ENCODE measurements at places on chromosomes 4 and X. TPM values are rescaled to one million over a fixed set of nuclear protein-coding genes. Genes with fewer than 3 reads are reported as not detected.

GRCh38 chr4:58541926-58542325 lies 1431.7 kb upstream of the IGFBP7 start:
- no peak for DNase-seq

DNA sequence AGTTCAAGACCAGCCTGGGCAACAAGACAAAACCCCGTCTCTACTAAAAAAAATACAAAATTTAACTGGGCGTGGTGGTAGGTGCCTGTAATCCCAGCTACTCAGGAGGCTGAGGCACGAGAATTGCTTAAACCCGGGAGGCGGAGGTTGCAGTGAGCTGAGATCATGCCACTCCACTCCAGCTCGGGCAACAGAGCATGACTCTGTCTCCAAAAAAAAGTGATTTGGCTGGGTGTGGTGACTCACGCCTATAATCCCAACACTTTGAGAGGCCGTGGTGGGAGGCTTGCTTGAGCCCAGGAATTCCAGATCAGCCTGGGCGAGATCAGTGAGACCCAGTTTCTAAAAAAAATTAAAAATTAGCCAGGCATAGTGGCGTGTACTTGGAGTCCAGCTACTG lies 4.1 kb downstream of the OPHN1 start:
- DNase-seq, result no peak

COL4A6 gene
- polyA plus RNA-seq, result 2.9 TPM

- DNase-seq, result no peak
These were observed 612 bp downstream of the CPLX1 start for GRCh38 chr4:825063-825970.

- no peak for DNase-seq
These were observed 563.9 kb downstream of the GRXCR1 start for GRCh38 chr4:43456383-43456782.

GRCh38 chrX:131801911-131802310 lies 221.2 kb upstream of the STK26 start:
- DNase-seq, result no peak

VEGFD gene
- polyA plus RNA-seq, result 0.51 TPM

DNA sequence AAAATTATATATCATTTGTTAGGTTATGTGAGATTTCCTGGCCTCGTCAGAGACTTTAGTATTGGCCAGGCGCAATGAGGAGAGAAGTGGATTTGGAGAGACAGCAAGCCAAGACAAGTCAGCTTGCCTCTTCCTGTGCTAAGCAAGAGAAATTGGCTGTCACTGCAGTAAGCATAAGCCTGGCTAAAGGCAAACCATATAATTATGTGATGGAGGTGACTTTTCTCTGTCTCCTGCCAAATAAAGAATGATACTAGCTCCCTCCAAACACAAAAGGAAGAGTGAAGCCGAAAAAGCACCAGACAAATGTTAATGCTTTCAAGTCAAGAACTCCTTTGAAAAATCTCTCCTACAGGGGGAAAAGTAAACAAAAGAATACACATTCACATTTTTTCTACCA lies 2246.0 kb downstream of the ARAP2 start:
- no peak for DNase-seq

- no peak for DNase-seq
These were observed 16.3 kb downstream of the SULT1B1 start for GRCh38 chr4:69744157-69744478.

GRCh38 chr4:147407261-147408045 lies 73.4 kb upstream of the EDNRA start:
- DNase-seq, result peak; percentile 71

MAGEC1 gene
- polyA plus RNA-seq, result not detected

- no peak for DNase-seq
These were observed 205.9 kb downstream of the SOWAHB start for GRCh38 chr4:76691807-76692582.

DNA sequence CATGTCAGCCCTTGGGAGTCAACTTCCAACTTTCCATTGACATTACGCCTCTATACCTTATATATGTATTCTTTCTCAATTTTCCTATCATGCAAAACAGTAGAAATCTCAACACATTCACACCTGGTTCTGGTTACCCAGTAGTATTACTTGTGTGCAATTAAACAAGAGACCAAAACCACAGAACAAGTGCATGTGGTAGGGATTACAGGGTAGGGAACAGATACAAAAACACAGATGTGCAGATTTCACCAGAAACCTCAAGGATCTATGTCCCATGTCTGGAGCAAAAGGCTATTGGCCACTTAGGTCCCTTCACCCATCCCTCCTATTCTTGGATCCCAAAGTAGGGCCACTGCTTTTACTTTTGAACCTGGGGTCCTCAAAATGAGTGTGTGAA lies 143.6 kb upstream of the ZCCHC13 start:
- DNase-seq, result no peak

CFAP97 gene
- 7.5 TPM for polyA plus RNA-seq

DNA sequence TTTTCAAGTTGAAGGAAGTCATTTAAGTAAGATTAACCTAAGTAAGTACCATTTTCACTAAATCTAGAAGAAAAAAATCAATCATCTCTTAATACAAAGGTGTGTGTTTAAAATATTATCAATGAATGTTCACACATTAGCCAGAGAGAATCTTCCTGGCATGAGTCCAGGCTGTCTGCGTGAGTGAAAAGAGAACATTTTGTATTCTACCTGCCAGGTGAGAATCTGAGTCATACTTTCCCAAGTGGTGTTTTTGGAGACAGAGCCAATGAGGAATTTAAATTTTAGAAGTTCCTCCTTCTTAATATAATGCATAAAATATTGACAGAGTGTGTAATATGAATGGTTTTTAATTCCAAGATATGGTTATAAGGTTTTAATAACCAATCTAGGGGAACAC lies 371.8 kb upstream of the NR3C2 start:
- no peak for DNase-seq

HSD17B13 gene
- polyA plus RNA-seq, result 0.23 TPM

MTMR8 gene
- polyA plus RNA-seq, result 0.44 TPM

DNA sequence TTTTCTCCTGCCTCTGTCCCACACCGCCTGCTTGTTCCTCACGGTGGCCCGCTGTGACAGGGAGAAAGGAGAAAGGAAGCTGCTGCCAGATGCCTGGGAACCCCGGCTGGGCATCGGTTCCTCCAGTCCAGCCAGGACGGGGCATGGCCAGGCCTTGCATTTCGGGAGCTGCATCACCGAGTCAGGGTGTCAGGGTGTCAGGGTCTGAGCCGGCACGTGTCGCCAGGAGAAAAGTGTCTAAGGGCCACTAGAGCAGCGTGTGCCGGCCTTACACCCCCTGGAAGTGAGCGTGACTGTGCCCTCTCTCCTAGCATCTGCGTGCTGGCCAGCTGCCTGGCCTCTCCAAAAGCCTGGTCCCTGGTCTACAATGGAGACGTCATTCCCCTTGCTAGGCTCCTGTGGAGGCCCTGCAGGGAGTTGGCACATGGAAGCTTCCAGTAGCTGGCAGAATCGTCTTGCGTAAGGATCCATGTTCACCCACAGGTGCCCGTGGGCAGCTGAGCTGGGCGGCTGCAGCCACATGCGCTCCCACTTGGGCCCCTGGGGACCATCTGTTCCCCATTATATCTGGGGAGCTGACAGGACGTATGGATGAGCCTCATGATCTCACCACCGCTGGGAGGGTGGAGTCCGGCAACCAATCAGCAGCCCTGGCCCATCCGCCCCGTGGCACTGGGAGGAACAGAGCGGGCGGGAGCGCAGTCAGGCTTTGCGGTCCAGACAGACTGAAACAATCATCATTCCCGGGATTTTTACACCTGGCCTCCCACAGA lies 39.9 kb upstream of the HMX1 start:
- no peak for DNase-seq

SLC9A7 gene
- 1.1 TPM for polyA plus RNA-seq

HDX gene
- polyA plus RNA-seq, result 0.37 TPM

GYG2 gene
- polyA plus RNA-seq, result 1.2 TPM

- no peak for DNase-seq
These were observed 128.1 kb downstream of the TMEM164 start for GRCh38 chrX:110131031-110131430.

CXXC4 gene
- polyA plus RNA-seq, result 1.2 TPM

GRCh38 chrX:1686642-1687041 lies 71.8 kb downstream of the ASMT start:
- no peak for DNase-seq

GRCh38 chrX:2299871-2300270 lies 200.9 kb downstream of the DHRSX start:
- no peak for DNase-seq

DNA sequence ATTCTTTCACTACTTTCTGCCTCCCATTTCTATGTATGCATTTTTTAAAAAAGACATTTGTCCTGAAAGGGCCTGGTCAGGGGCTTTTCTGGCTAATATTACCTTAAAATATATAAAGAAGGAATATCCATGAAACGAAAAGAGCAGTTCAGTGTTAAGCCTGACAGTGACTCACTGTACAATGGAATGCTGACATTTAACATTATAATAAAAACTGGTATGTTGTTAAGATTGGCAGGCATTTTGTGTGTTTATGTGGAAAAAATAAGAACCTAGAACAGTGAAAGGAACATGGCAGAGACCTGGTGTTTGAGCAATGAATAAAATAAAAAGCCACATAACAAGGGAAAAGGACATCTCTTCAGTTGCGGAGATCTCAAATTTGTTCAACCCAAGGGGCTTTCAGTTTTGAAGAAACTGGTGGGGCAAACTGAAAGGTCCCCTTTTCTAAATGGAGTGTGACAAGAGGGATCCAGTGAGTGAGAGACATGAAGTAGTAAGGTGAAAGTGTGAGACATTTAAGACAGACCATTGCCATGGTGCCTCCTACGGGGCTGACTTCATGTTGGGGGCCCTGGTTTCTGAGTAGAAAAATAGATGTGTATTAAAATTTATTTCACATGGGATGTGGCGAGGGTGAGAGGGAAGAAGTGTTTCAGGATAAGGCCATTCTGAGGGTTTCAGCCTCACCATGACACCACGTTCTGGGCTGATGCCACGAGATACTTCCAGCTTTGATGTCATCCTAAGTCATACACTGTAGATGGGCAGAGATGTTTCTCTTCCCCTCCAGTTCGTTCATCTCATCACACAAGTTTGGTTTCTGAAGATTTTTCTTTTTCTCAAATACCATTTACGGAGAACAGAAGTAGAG lies 324.9 kb downstream of the PPP3CA start:
- DNase-seq, result no peak
